Kidney epithelial cell (primary cell): ENCODE measurements at places on chromosomes 7 and 10. TPM values are rescaled to one million over a fixed set of nuclear protein-coding genes. Genes with fewer than 3 reads are reported as not detected.

DNA sequence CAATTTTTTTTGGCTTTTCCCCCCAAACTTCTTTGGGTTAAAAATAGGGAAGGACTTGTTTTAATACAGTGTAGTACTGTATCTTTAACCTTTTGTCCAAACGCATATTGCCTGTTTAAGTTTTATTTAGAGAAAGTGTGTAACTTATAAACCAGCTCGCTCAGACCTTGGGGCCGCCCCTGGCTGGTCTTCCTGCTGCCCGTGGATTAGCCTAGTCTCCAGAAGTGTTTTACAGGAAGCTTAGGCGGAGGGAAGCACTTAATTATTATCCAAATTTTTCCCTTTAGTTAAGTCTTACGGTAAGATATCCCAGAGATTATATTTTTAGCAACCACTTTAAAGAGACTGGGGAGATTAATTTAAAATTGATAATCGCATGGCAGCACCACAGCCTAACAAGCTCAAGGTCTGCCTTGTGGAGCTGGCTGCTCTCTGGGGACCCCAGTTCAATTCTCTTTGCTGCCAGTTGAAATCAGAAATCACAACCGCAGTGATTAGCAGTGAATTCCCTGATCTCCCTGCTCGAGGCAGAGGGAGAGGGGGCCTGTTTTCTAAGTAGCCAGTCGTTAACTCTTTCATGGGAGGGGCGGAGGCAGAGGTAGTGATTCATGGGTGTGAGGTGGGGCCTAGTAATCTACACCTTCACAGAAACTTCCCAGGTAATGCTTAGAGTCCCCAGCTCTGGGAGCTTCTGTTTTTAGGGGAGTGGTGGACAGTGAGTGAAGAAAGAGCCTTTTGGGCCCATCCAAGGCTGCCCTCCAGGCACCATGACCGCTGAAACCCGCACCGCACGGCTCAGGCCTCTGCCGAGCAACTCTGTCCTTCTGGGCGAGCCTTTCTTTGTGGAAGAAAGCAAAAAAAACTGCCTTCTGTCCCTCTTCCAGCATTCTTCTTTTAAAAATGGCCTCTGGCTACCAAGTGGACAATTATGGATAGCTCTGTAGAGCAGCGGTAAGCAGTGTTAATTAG lies 548.7 kb upstream of the GALNT17 start:
- no peak for DNase-seq

DNA sequence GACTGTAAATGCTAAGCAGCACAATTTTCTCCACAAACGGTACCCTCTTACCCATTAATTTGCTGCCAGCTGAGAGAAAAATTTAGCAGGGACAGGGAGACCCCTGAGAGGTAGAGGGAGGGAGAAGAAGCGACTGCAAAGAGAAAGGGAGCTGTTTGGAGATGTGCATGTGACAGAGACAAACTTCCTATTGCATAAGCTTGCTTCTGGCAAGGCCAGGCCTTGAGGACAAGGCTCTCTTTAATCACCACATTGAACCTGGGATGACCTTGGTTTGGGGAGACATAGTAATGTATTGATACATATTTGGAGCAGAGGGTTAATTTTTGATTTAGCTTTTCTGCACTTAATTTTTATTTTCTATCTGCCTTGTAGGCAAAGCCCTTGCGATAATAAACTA lies 31.1 kb upstream of the HIBADH start:
- no peak for DNase-seq

- no peak for DNase-seq
Measured at GRCh38 chr10:107232013-107232412, 67.5 kb upstream of the SORCS1 start.

DNA sequence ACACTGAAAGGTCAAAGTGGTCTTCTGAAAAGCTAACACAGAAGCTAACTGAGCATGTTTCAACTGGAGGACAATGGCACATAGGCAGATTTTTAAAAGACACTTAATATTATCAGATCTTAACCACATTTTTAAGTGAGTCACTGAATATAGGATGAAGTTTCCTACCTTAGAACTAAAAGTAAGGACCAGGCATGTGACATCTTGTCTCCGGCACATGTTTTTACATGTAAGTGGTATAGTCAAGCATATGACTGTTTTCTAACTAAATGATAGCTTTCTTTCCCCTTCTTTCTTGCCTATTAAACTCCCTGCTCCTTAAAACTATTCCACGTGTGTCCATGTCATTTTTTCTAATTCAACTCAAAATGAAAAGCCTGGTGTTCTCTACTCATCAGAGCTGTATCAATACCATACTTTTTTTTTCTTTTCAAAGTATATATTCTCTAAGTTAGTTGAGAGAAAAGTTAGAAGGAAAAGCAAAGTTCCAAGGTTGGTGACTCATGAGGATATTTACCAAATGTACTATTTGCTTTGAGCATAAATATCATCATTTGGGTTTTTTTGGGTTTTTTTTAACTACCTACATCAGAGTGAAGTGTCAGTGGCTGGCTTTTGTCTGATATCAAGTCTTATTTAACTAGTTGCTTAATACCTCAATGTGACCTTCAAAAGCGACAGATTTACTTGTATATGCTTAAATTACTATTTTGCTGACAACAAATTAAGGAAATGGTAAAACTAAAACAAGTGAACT lies 127.5 kb downstream of the CRPPA start:
- DNase-seq, result no peak

DNA sequence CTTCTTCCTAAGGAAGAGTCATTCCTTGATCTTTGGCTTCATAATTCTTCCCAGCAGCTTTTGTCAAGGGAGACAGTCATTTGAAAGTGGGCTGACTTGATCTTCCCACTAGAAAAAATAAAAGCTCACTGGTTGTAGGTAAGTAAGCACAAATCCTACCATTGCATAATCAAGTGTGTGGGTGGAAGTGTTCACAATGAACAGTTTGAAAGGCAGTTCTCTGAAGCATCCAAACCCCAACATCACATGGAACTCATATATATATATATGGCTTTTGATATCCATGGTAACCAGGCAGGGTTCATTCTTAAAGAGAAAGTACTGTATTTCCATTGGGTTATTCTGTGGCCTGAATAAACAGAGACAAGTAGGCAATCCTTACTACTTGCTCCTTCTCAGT lies 51.6 kb downstream of the ARMH3 start:
- DNase-seq, result no peak

GRCh38 chr10:12455318-12455717 lies 106.0 kb downstream of the CAMK1D start:
- no peak for DNase-seq

DNA sequence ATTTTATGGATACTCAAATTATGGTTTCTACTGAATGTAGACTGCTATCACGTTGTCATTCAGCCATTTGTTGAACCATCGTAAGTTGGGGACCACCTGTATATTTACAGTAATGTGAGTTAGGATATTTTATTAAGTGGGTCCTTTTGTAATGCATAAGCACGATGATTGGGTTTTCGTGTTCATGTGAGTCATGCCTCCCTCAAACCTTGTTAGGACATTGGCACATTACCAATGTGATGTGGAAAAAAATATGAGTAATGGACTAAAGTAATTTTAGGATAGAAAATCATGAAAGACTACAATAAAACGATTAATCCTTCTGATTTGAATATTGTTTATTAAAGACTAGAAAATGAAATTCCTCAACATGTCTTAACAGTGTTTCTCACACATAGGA lies 8.7 kb downstream of the SMC3 start:
- no peak for DNase-seq

DNA sequence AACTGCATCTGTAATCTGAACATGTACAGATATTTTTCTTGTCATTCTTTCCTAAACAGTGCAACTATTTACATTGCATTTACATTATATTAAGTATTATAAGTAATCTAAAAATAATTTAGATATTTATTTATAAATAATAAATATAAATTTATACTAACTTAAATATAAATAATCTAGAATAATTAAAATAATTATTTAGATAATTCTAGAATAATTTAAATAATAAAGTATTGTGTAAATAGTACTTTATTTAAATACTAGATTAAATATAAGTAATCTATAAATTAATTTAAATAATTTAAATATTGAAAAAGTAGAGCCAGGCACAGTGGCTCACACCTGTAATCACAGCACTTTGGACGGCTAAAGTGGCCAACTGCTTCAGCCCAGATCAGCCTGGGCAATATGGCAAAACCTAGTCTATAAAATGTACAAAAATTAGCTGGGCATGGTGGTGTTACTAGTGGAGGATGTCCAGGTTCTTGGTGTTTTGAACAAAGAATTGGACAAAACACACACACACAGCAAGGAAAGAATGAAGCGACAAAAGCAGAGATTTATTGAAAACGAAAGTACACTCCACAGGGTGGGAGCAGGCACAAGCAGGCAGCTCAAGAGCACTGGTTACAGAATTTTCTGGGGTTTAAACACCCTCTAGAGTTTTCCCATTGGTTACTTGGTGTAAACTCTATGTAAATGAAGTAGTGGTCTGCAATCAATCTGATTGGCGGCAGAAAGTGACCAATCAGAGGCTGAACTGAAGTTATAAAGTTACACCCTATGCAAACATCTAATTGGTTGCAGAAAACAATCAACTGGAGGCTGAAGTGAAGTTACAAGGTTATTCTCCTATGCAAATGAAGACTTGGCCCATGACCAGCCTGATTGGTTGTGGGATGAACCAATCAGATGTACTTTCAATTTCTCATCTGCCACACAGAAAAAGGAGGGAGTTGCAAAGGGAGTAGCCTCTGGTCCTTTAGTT lies 100.2 kb upstream of the SP4 start:
- no peak for DNase-seq

GRCh38 chr10:118957443-118957825 lies 72.1 kb upstream of the NANOS1 start:
- no peak for DNase-seq

- no peak for DNase-seq
Measured at GRCh38 chr10:89007129-89007893, 16.7 kb downstream of the FAS start.

- no peak for DNase-seq
Measured at GRCh38 chr10:44920252-44920651, 9.1 kb downstream of the TMEM72 start.

DNA sequence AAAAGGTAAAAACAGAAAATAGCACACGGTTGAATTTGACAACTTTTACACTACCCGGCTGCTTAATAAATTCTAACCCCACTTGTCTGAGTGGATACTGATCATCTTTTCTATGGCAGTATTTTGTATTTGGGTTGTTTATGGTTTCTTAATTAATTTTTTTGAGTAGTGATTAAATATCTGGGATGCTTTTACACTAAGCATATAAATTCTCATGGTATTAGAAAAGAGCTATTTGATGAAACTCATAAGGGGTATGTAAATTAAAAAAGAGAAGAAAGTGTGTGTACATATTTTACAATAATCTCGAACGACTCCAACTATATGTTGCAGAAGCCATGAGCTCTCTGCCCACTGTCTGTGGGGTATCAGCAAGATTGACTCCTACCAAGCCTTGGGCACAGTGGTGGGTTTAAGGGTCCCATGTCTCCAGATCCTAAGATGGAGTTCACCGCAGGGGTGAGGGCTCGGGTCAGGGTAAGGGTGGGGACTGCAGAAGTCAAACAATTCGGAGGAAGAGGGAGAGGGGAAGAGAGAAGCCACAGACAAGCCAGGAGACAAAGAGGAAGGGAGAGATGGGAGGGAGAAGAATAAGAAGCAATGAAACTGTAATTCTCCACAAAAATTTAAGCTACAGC lies 7.6 kb upstream of the HOXA13 start:
- no peak for DNase-seq

Gene VENTX
- not detected in 2 replicates for total RNA-seq

Gene SH2D4B
- not detected in 2 replicates for total RNA-seq

Gene LEP
- not detected in 2 replicates for total RNA-seq

Gene CLRN3
- not detected in 2 replicates for total RNA-seq

Gene STAG3
- total RNA-seq, result 1.1 and 2.1 TPM in 2 replicates

Gene NANOS1
- 0.88 and 1.6 TPM in 2 replicates for total RNA-seq

Gene LBX1
- total RNA-seq, result not detected in 2 replicates
